NCI-H524 treated with DMSO at 0.1 percent for 48 hours (cell line): ENCODE measurements at places on chromosomes 7 and 10.
A peak's percentile ranks its signal among the peaks of the same experiment; 100 is the strongest.

GRCh38 chr7:114264023-114264422, 150.6 kb upstream of the FOXP2 start:
- DNase-seq = no peak

- DNase-seq = no peak
These were observed 1013.1 kb downstream of the KCNMA1 start for GRCh38 chr10:76624470-76624869.

DNA sequence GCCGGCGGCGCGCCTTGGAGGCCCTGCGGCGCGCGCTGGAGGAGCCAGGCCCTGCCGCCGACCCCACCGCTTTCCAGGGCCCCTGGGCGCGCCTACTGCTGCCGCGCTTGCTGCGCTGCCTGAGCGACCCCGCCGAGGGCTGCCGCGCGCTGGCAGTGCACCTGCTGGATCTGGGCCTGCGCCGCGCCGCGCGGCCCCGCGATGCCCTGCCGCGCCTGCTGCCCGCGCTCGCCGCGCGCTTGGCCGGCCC, 280 bp downstream of the DNAAF5 start:
- DNase-seq = no peak

GRCh38 chr7:87450706-87451105, 24.8 kb downstream of the ABCB4 start:
- DNase-seq = no peak

DNA sequence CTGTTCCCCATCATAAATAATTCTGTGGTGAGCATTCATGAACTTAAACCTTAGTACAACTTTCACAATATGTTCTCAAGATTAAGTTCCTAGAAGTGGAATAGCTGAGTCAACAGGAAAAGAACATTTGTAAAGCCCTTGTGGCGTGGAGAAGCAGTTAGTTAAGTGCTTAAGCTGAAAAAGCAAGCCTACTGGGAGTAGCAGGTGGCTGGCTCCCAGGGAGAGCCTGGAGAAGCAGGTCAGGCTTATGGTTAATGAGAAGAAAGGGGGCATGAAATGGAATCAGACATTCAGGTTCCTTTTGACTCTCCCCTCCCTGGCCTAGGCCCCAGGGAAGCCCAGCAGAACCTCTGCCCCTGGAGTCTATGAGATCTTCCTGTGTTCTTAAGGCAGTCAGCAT, 35.3 kb downstream of the VSTM4 start:
- DNase-seq = peak; percentile 2

DNA sequence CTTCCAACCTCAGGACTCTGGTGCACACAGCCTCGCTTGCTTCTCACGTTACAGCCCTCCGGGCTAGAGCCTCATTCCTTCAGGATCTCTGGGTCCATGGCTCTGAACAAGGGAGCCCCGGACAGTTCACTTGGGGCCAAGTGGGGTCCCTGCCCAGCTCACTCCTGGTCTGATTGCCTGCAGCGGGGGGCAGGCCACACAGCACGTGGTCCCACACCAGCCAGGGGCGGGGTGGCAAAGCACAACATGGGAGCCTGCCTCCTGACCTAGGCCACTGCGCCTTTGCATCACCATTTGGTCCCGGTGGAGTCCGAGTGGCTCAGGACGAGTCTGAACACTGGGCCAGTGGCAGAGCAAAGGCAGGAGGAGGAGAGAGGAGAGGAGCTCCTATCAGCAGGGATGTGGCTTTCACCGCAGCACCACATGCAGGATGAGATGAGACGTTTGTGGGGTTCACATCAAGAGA, 13.4 kb upstream of the CRYGN start:
- DNase-seq = no peak

DNA sequence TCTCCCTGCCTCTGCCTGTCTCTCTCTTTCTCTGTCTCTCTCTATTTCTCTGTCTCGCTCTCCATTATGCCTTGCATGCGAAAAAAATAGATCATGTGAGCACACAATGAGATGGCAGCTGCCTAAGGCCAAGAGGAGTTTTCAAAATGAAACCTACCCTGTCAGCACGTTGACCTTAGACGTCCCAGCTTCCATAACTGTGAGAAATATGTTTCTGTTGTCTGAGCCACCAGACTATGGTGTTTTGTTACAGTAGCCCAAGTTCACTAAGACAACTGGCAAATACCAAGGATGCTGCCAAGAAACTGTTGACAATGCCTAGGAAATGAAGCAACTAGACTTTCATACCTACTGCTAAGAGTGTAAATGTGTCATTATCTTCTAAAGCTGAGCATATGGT, 70.6 kb upstream of the PLXDC2 start:
- no peak for DNase-seq
